ENCODE measurements at places on chromosomes 2 and 18.

DNA sequence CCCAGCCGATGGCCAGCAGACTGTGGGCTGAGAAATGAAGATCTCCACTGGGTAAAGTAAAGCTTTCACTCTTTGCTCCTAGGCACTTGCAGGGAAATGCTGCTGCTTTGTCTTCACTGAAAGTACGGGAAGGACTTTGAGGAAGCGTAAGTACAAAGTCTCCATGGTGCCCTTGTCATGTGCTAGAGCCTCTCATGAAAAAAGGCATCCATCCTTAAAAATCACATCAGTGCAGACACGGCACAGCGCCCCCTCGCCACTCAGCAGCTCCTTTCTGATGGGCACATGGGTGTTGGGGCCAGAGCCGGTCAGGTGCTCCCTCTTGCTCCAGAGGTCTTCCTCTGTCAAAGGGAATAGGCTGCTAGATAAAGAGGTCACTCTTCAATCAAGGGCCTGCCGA lies 109.0 kb upstream of the STPG4 start:
- no peak for ATAC-seq

DNA sequence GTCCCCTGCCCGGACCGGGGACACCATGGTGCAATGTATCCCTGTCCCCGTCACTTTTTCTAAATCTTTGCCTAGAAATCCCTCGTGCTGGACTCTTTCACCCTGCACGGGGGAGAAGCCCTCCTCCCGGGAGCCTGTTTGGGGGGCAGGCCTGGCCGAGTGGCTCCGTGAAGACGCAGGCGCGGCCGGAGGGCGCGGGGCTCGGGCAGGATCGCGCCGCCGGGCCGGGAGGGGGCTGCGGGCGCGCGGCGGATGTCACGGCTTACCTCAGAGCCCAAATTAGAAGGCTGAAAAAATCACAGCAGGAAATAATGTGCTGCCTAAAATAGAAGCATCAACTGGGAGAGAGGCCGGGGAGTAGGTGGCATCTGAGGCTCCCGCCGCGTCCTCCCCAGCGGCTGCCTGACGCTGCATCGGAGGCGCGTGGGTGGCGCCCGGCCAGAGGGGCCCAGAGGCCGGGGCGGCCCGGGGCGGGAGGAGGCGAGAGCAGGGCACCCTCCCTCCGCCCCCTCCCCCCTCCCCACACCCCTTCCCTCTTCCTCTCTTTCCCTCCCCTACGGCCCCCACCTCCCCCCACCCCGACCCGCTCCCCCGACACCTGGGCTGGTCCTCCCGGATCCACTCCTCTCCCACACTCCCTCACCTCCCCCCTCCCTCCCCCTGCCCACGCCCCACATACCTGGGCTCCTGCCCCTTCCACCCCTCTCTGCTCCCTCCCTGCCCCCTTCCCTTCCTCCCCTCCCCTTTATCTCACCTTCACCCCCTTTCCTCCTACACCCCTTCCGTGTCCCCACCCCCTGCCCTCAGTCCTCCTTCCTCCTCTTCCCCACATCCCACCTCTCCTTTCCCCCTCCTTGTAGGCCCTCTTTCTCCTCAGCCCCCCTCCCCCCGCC lies 51.9 kb downstream of the SLC4A1AP start:
- ATAC-seq, result peak; percentile 82

DNA sequence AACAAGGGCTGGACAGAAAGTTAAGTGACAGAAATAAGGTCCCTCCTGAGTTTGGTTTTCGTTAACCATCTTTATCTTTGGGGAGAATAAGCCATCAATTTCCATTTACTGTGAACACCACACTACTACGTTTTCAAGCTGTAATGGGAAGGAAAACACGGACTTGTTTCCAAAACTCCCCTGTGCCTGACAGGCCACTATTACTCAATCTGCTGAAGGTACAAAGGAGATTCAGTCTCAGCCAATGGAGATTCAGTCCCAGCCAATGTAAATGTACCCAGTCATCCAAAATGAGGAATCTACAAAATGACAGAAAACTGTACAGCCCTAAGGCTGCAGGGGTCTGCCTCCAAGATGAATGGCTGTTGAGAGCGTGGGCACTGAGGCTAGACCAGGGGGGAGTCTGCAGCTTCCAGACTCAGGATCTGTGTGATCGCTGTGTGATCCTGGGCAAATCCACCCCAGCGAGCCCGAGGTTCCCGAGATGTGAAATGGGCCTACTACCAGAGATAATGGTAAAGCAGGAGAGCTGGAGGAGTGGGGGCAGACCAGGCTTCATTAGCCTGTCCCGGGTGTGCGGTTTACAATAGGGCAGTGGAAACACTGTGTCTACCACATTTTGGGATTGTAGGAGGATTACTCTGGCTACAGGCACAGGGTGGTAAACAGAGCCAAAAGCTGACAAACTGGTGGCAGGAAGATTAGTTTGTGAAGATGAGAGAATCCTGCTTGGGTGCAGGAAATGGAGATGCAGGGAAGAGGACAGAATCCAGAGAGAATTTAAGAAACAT lies 284.8 kb downstream of the STK39 start:
- no peak for ATAC-seq

DNA sequence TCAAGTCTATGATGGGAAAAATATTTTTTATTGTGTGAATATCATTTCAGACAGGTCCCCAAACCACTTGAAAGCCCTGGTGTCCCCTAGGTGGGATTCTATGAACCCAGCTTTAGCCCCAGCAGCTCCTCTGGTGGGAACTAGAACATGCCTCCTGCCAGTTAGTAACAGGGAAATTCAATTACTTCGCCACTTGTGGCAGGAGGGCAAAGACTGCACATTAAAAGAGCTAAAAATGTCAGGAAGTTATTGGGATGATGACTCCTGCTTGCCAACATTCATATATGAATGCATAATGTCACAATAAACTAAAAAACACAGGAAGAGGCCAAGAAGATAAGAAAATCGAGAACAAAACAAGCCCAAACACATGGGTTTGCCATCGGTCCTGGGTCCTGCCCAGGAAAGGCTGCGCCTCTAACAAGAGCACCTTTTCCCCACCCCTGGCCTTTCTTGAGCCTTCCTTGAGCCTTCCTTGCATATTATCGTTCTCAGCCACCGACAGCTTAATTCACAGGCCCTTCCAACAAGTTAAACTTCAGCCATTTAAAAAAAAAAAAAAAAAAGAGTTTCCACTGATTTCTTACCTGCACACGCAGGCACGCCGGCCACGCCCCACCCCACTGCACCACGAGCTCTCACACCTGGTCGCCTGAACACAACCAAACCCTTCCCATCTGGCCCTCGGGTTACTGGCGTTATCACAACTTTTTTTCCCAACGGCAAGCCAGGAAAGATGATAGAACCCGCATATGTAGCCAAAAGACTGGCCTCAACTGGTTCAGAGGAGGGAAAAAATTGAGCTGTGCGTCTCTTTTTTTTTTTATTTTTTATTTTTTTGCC lies 23.4 kb downstream of the BCL11A start:
- ATAC-seq, result no peak

DNA sequence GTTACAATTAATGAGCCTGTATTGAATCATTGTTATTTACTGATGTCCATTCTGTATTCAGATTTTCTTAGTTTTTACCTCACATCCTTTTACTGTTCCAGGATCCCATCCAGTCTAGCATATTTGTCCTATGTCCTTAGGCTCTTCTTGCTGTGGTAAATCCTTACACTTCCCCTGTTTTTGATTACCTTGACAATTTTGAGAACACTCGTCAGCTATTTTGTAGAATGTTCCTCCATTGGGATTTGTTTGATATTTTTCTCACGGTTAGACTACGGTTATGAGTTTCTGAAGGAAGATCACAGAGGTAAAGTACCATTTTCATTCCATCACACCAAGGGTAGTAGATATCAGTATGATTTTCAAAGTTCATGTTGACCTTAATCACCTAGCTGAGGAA lies 202.3 kb downstream of the AKAIN1 start:
- no peak for ATAC-seq

- no peak for ATAC-seq
These were observed 30.2 kb downstream of the PKP4 start for GRCh38 chr2:158486970-158487325.

Measured in gastroesophageal sphincter (tissue), 4 donors.